ENCODE measurements at places on chromosomes 4 and X.

DNA sequence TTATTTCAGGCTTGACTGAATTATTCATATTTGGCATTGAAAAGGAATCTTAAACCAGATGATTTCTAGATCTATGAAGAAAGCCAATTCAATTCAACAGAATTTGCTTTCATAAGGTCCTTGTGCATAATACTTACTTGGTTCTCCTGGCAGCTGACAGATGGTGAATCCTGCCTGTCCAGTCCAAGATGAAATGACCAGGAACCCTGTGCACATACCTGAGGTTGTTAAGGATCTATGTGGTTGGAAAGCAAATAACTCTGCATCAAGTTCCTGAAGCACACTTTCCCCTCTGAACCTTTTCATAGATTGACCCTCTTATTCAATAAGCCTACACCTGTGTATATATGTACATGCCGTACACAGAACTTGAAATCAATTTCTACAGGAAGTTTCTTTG is 562.7 kb downstream of the PPARGC1A start:
- DNase-seq = no peak

DNA sequence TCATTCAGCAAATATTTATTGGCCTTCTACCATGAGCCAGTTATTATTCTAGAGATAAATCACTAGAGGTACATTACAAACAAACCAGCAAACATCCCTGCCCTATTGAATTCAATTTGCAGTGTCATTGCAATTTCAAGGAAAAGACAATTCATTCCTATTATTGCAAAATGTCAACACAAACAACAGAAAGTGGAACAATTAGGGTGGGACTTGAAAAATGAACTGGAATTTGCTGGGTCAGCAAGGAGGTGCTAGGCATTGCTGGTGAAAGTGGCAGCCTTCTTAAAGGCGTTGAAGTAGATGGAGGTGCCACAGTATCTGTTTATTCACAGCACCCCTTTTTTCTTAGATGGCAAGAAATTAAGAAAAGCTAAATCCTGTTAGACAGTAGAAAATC is 224.0 kb upstream of the BMP3 start:
- DNase-seq = no peak

- DNase-seq = no peak
These were observed 5.6 kb downstream of the SORCS2 start for GRCh38 chr4:7197910-7198309.

DNA sequence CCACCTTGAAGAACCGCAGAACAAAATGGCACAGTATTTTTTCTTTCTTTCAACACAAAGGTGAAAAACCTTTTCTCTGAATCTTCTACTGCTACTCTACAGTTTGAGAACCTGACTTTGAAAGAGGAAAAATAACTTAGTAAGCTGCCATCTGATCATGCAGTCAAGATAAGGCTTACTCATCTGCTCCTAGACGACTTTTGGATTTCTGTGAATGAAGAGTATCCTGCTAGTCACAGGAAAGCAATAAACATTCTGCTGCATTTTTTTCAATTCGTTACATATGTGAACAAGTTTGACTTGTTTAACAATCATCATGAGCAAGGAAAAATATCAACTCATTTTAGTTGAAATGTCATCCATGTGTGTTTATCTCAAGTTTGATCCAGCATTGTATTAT is 25.2 kb downstream of the TIGD2 start:
- no peak for DNase-seq

GRCh38 chr4:112968451-112969159 is 80.8 kb upstream of the ANK2 start:
- DNase-seq = no peak

DNA sequence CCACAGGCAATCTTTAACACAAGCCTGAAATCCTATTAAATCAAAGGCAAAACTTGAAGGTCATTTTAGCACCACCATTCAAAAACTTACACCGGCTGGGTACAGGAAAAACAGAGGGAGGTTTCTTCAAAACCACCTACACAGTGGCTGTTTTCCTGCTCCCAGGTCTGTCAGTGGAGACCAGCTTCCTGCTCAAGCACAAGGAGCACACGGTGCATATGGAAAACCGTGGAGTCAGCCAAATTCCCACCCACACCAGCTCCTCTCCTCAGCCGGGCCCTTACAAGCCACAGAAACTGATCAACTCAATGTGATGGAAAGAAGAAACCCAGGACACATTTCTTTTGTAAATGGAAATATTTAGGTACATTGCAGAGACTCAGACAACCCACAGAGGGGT is 14.3 kb upstream of the FAM241A start:
- DNase-seq = no peak

DNA sequence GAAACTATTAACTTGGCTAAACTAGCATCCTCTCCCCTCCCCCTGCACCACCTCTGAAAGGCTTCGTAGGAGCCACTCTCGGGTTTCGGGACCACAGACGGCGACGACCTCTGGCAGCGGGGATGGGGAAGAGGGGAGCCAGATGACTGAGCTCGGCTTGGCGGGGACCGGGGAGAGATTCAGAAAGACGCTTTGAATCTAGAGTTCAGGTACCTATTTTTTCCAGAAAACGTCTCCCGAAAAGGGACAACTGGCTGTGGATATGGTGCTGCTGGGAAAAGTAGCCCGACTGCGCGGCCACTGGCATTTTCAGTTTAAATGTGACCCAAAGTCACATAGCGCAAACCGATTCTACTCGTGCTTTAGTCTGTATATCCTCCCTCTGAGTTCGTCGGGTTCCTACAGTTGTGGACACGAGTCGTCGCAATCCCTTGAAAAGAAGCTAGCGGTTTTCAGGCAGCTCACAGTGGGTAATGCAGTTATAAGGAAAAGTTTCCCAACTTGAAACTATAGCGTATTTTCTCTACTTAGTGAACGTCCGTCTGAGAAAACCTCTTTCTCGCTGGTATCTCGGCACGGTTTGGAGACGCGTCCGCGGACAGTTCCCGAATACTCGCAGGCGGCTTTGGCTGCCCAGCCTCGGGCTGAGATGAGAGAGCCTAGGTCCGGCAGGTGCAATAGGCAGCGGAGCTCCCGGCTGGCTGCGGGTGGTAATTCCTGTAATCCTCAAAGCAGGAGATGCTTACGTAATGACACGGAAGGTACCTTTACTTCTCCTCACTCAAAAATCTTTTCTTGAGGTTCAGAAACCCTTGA is 1.3 kb downstream of the PARM1 start:
- no peak for DNase-seq
